ENCODE measurements at places on chromosomes 16 and 17.
A peak's percentile ranks its signal among the peaks of the same experiment; 100 is the strongest.

GRCh38 chr17:27466376-27466742 lies 10.1 kb downstream of the KSR1 start:
- DNase-seq, result no peak

GRCh38 chr16:56013962-56014552 lies 138.9 kb upstream of the CES5A start:
- peak; percentile 16 for DNase-seq

GRCh38 chr16:66261826-66262225 lies 104.7 kb upstream of the CDH5 start:
- DNase-seq, result no peak

GRCh38 chr17:33072421-33073161 lies 80.9 kb downstream of the SPACA3 start:
- DNase-seq, result no peak

- DNase-seq, result no peak
These were observed 4.4 kb downstream of the ATP2A1 start for GRCh38 chr16:28882551-28883160.

GRCh38 chr17:80060644-80061043 lies 24.2 kb downstream of the CCDC40 start:
- no peak for DNase-seq

DNA sequence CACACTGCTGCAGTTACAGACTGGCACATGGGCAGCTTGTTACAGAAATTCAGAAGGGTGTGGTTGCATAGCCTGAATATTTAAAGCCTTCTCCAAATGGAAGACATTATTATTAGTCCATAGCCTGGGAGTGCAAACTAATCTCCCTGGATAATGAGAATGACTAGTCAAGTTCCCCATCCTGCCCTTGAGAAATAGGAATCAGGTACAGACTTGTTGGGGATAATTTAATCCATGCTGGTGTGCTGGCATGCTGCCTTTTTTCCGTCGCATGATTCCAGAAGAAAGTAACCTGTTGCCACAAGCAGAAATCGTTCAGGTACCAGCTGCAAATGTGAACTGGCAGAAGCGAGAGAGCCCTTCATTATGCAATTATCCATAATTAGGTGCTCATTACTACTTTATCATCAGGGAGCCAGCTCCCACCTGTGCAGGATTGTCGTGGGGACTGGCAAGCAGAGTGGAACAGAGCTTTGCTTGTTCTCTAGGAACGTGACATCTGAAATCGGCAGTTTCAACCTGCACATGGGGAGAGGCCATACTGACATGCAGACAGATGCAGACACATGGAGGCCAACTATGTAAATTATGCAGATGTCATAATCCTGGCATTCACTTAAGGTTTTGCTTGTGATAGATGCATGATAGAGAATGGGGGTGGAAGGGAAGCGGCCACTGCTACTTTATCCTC lies 419.4 kb downstream of the PMP22 start:
- DNase-seq, result no peak

DNA sequence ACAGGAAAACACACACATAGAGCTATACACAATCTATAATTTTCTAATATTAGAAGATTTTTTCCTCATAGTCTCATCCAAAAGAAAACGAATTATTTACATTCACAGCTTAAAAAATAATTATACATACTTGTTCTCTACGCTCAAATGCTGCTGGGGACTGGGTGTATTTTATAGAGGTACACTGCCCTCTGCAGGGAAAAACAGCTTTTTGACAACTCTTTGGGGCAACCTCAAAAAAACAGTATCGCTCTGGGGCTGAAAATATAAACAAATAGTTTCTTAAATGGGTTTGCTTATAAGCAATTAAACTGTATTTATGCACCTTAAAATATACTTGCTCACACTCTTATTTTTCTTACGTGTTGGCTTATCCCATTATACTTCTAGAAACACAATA lies 261.8 kb upstream of the PSMD7 start:
- no peak for DNase-seq

GRCh38 chr16:89009343-89010209 lies 32.6 kb upstream of the CBFA2T3 start:
- no peak for DNase-seq

GRCh38 chr17:81254955-81255717 lies 16.0 kb downstream of the NDUFAF8 start:
- no peak for DNase-seq

DNA sequence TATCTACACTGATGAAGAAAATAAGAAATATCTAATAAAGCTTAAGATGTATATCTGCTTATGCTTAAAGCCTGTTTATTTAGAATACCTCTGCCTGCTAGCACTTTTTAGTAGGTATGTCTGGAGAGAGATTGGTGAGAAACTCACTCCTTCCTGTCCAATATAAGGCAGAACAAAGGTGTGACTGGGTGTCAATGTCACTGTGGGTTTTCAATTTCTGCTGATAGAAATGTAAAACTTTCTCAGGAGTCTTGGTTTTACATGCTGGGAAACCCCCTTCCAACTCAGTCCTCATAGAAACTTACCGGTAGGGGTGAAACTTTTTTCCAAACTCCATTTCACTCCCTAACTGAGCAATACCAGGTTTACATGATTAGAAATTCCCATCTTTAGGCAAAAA lies 17.8 kb upstream of the MPHOSPH6 start:
- no peak for DNase-seq

GRCh38 chr16:72934636-72935403 lies 113.1 kb downstream of the ZFHX3 start:
- no peak for DNase-seq

DNA sequence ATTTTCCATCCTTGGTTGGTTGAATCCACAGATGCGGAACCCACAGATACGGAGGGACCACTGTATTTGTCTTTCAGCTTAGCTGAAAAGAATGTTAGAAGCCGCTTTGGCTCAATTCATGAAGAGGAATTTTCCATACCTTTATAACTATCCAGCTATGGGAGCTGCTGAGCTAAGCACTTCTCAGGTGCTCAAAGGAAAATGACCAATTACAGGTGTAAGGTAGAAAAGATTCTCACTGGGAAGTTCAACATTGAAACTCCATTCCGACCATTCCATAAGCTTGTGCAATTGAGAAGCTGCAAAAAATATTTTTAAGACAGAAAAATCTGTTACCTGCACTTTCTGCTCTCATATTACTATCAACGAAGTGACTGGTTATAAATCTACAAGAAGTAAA lies 2.7 kb downstream of the AHSP start:
- no peak for DNase-seq

DNA sequence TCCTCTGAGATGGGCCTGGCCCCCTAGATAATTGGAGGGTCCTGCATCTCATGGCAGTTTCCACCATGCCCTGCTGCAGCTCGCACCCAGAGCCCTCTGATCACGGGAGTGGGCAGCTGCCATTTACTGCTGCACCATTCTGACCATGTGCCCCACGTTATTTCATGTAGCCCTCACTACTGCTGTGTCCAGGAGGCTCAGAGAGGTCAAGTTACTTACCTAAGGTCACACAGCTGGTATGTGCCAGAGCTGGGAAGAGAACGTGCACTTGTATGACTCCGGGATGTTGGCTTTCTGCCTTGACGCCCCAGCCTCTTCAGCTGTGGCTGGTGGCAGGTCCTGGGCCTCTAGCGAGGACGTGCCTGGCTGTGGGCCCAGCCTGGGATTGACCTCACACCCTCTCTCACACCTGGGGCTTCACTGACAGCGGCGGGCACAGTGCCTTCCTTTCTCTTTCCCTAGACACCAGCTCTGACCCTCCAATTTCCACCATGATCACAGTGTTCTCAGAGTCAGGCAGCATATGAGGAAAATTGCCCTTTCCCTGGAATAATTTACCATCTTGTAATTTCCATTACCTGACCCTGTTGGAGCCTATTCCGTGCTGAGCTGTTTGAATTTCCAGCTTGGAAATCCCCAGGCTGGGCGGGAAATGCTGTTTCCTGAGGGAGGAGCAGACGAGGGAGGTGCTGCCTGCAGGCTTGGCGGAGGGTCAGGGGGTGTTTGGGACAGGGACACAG lies 18.5 kb upstream of the DOC2B start:
- no peak for DNase-seq

- no peak for DNase-seq
These were observed 145.4 kb downstream of the SOX9 start for GRCh38 chr17:72266112-72266775.

- DNase-seq, result no peak
These were observed 191.9 kb downstream of the FTO start for GRCh38 chr16:53895851-53896250.

GRCh38 chr16:16052916-16053315 lies 103.5 kb downstream of the ABCC1 start:
- no peak for DNase-seq

Data from activated CD4-positive, alpha-beta T cell treated with anti-CD3 and anti-CD28 coated beads for 24 hours (primary cell).